ENCODE measurements at places on chromosomes 16 and 17.

- DNase-seq: no peak
Measured at GRCh38 chr17:55159251-55159650, 105.5 kb upstream of the HLF start.

- DNase-seq: no peak
Measured at GRCh38 chr17:75979705-75980187, 706 bp downstream of the TEN1 start.

DNA sequence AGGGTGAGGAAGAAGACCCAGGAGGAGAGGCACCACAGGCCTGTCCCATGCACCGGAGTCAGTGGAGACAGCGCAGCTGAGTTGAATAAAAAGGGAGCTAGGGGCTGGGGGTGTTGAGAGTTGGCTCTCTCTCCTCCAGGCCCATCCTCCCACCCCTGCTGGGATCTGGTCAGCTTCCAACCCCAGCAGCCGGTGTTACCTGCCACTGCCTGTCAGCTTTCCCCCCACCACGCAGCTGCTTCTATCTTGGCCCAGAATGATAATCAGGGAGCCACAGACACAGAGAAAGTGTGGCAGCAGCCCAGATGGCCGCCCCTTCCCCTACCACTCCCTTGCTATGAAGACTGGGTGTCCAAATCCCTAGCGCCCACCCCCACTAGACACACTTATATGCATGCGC lies 120.6 kb upstream of the RPL38 start:
- no peak for DNase-seq

GRCh38 chr17:289409-289808 lies 63.2 kb downstream of the RPH3AL start:
- DNase-seq: no peak

DNA sequence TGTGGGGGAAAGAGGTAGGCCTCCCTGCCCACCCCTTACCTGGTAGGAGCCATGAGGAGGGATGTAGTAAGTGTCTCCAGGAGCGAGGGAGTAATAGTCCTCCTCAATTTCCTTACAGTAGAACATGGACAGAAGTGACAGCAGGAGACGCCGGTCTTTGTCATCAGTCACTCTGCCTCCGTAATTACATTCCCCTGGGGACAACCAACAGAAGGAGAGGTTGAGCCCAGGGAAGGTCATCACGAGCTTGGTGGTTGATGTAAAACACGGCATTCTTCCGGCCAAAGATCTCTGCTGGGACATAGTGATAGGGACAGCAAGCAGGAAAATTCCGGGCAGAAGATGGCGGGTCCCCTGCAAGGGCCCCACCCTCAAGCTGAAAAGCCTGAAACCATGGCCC lies 47.9 kb downstream of the LYRM1 start:
- DNase-seq: no peak
